HCT116 (cell line): ENCODE measurements at places on chromosomes 1 and 21. TPM values are rescaled to one million over a fixed set of nuclear protein-coding genes. Genes with fewer than 3 reads are reported as not detected.

GRCh38 chr21:9838738-9839642, 682.4 kb upstream of the TPTE start:
- H3K36me3 ChIP-seq: no peaks in the 10 kb centered on the region
- H3K27me3 ChIP-seq: no peaks in the 10 kb centered on the region
- H3K4me1 ChIP-seq: no peaks in the 10 kb centered on the region
- H3K4me3 ChIP-seq: no peak overlapping the region
- H3K27ac ChIP-seq: no peak overlapping the region

Gene IQGAP3
- 38.8 TPM for total RNA-seq

DNA sequence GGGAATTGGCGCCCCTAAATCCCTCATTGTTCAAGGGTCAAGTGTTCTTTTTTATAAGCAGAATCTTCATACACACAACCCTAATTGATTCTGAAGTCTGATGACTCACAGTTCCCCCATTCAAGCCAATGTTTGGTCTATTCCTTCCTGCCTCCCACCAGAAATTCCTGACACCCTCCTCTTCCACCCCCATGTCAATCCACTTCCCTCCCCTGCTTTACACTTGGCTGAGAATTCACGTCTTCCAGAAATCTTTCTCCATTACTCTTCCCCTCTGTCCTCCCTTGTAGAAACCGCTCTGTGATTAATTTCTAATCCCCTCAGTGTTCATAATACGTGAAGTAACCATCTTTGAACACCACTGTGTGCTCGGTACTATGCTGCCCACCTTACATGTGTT, 76.2 kb upstream of the CD34 start:
- H3K4me3 ChIP-seq: no peak overlapping the region
- H3K4me1 ChIP-seq: no peaks in the 10 kb centered on the region
- H3K36me3 ChIP-seq: no peaks in the 10 kb centered on the region
- DNase-seq: no peak

Gene PLXNA2
- total RNA-seq: 0.89 TPM

DNA sequence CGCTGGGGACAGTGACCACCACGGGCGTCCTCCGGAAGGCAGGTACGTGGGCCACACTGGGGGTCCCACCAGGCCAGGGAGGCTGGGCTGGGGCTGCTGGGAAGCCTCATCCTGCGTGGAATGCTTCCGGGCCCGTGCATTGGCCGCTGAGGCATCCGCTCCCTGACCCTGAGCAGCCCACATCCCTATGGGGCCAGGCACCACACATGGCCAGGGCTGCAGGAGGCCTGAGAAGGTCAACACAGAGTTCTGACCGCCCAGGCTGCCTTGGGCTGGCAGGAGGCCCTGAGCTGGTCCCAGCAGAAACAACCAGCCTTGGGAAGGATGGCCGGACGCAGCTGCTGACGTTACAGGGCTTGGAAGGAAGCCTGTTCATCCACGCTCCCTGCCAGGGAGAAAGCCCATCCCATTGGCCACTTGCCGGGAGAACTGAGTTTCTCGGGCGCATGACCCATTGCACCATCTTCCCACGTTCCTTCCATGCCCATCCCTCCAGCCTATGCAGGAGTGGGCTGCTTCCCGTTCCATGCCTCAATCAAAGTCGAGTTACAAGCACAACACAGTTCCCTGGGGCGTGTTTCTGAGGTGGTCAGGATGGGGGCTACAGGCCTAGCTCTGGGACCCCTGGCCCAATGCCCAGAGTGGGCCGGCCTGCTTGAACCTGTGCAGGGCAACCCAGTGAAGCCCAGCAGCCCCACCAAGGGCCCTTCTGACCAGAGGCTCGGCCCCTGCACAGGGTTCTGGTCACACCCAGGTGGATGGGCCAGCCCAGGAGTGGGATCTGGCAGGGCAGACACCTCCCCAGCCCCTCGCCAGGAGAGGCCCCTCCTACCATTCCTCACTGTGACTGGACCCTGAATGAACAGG, 31.7 kb downstream of the TRIM11 start:
- no peak for DNase-seq
- H3K4me1 ChIP-seq: peaks cover 38% of the 10 kb centered on the region
- no peak overlapping the region for H3K27ac ChIP-seq
- H3K27me3 ChIP-seq: no peaks in the 10 kb centered on the region
- no peaks in the 10 kb centered on the region for H3K36me3 ChIP-seq

Gene PIGK
- 23.3 TPM for total RNA-seq

Gene RGS13
- not detected for total RNA-seq

- peaks cover 8% of the 10 kb centered on the region; the same call in 1 of the 2 replicates for H3K27me3 ChIP-seq
- H3K27ac ChIP-seq: no peak overlapping the region
- no peak overlapping the region for H3K4me3 ChIP-seq
- H3K36me3 ChIP-seq: no peaks in the 10 kb centered on the region
- no peak for DNase-seq
Observed at GRCh38 chr1:218368686-218369085, 23.6 kb downstream of the TGFB2 start.

GRCh38 chr1:207308451-207309190, 12.9 kb upstream of the CD55 start:
- no peaks in the 10 kb centered on the region for H3K36me3 ChIP-seq
- H3K4me3 ChIP-seq: no peak overlapping the region
- peaks cover 15% of the 10 kb centered on the region for H3K4me1 ChIP-seq
- no peak for DNase-seq
- no peaks in the 10 kb centered on the region for H3K27me3 ChIP-seq
- H3K27ac ChIP-seq: no peak overlapping the region

- no peaks in the 10 kb centered on the region for H3K4me1 ChIP-seq
- H3K4me3 ChIP-seq: no peak overlapping the region
- no peak for DNase-seq
- H3K27me3 ChIP-seq: no peaks in the 10 kb centered on the region
Observed at GRCh38 chr1:66779475-66780078, 21.5 kb downstream of the INSL5 start.

- H3K4me3 ChIP-seq: no peak overlapping the region
- no peaks in the 10 kb centered on the region for H3K4me1 ChIP-seq
- no peaks in the 10 kb centered on the region for H3K36me3 ChIP-seq
- H3K27ac ChIP-seq: no peak overlapping the region
- no peaks in the 10 kb centered on the region for H3K27me3 ChIP-seq
Observed at GRCh38 chr1:185960422-185961321, 226.5 kb downstream of the HMCN1 start.

DNA sequence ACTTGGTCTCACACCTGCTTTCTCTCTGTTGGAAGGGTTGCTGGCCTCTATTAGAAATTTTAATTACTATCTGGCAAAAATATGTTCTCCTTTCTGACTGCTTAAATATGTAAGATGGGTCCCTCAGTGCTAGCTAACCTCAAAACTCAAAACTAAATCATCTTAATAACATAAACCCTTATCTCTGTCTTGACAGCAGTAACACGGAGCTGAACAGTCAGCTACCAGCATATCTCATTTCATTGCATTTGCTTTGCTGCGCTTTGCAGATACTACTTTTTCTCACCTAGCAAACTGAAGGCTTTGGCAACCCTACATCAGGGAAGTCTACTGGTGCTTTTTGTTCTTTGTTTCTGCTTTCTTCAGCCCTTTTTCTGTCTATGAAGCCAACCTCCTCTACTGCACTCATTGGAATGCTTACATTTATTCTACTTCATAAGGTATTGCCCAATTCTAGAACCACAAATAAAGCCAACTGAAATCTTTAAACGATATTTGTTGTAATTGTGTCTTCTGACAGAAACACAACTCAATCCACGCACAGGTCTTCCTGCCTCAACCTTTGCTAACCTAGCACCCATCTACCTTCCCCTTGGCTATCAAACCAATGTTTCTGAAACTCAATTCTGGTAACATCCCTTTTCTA, 95.6 kb downstream of the RERE start:
- H3K27me3 ChIP-seq: no peaks in the 10 kb centered on the region
- H3K4me3 ChIP-seq: no peak overlapping the region
- no peaks in the 10 kb centered on the region for H3K36me3 ChIP-seq
- no peak for DNase-seq
- peaks cover 4% of the 10 kb centered on the region for H3K4me1 ChIP-seq

DNA sequence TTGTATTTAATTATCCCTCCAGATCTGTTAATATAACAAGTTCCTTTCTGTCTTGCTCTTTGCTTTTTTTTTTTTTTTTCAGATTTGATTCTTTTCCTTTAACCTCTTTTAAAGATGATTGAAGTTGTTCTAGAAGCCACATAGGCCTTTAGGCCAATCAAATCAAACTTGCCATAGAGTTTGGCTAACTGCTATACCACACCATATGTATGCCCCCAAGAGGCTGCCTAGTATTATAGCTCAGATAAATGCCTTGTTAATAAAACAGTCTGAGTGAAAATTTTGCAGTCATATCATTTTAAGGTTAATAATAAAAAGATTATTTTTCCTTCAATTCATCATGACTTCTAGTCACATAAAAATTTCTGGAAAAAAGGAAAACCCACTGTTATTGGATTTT, 696.0 kb upstream of the CHRM3 start:
- H3K4me1 ChIP-seq: no peaks in the 10 kb centered on the region
- H3K4me3 ChIP-seq: no peak overlapping the region
- H3K27ac ChIP-seq: no peak overlapping the region
- no peaks in the 10 kb centered on the region for H3K27me3 ChIP-seq
- DNase-seq: no peak
- no peaks in the 10 kb centered on the region for H3K36me3 ChIP-seq
